Bladder microvascular endothelial cell (primary cell): ENCODE measurements at places on chromosomes 6 and 20. TPM values are rescaled to one million over a fixed set of nuclear protein-coding genes. Genes with fewer than 3 reads are reported as not detected.

The FOXF2 gene
- not detected in 2 replicates for total RNA-seq

The CEBPB gene
- 4.0 and 16.6 TPM in 2 replicates for total RNA-seq

The SASH1 gene
- total RNA-seq: 65.4 and 123 TPM in 2 replicates

The SUPT3H gene
- 5.5 and 6.4 TPM in 2 replicates for total RNA-seq

The SEL1L2 gene
- not detected in 2 replicates for total RNA-seq

The PIGU gene
- total RNA-seq: 4.4 and 10.1 TPM in 2 replicates

The GTSF1L gene
- total RNA-seq: not detected in 2 replicates

The TUBB1 gene
- not detected in 2 replicates for total RNA-seq

The SLC22A16 gene
- not detected in 2 replicates for total RNA-seq
